HFFc6 (cell line): ENCODE measurements at places on chromosomes 16 and 17.

GRCh38 chr17:66893382-66893781 lies 58.5 kb downstream of the CACNG5 start:
- peak; percentile 2 for DNase-seq

GRCh38 chr16:11587643-11588247 lies 1.0 kb upstream of the LITAF start:
- DNase-seq: no peak

GRCh38 chr16:86727131-86727530 lies 148.8 kb downstream of the FOXL1 start:
- no peak for DNase-seq

DNA sequence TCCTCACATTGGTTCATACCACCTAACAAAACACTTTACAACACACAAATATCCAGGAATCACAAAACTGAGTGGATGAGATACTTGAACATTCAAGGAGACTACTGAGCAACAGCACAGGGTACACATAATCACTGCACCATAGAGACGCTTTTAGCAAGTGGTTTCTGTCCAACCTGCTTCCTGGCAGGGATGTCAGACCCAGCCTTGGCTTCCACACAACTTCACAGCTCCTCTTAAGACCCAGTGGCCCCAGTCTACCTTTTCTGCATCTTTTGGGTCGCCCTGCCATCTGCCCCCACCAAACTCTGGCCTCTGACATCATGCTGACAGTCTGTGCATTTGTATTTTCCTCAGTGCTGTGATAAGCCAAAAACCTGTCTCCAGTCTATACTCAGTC lies 5.9 kb upstream of the CORO6 start:
- no peak for DNase-seq

GRCh38 chr16:85955566-85955965 lies 56.6 kb downstream of the IRF8 start:
- no peak for DNase-seq

DNA sequence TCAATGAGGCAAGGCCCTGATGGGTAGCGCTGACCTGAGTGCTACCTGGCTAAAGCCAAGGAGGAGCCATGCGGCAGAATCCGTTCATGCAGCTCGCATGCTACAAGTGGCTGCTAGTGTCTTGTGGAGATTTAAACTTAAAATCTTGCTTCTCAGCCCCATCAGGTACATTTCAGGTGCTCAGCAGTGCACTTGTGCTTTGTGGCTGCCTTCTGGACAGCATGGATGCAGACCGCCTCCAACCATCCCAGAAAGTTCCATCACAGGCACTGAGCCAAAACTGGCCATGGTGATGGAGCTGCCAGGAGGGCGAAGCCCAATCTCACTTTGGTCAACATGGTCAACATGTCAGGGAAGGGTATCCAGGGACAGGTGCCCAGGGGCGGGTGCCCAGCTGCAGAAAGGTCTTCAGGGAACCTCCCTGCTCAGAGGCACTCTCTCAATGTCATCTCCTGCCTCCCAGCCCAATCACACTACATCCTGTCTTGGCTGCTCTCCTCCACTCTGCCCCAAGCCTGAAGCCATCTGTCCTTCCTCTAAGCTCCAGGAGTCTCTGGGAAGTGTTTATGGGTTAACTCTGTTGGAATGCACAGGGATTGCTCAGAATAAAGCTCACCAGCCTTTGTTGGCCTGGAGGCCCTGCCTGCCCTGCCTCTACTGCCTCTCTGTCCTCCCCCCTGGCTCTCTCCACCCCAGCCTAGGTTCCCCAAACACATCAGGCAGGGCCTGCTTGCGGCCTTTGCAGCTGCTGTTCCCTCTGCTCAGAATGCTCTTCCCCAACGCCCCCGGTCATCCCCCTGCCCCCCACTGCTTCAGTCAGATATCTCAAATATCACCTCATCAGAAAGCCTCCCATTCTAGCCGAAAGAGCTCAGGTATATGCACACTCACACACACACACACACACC lies 18.3 kb upstream of the TNFRSF13B start:
- peak; percentile 69 for DNase-seq

DNA sequence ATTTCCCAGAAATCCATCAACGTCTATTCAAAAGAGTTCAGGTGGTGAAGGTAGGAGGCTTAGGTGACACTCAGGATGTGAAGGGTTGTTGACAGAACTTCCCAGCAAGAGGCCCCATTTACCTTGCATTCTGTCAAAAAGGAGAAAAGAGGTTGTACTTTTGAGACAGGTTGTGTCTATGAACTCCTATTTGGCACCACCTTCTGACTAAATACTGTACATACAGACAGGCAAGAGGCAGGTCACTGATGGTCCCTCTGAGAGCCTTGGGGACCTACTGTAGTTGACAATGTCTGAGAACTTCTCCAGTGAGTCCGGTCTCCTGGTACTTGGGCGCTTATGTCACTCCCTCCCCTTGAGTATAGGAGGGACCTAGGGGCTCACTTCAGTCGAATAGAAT lies 479.3 kb upstream of the ZFHX3 start:
- no peak for DNase-seq

DNA sequence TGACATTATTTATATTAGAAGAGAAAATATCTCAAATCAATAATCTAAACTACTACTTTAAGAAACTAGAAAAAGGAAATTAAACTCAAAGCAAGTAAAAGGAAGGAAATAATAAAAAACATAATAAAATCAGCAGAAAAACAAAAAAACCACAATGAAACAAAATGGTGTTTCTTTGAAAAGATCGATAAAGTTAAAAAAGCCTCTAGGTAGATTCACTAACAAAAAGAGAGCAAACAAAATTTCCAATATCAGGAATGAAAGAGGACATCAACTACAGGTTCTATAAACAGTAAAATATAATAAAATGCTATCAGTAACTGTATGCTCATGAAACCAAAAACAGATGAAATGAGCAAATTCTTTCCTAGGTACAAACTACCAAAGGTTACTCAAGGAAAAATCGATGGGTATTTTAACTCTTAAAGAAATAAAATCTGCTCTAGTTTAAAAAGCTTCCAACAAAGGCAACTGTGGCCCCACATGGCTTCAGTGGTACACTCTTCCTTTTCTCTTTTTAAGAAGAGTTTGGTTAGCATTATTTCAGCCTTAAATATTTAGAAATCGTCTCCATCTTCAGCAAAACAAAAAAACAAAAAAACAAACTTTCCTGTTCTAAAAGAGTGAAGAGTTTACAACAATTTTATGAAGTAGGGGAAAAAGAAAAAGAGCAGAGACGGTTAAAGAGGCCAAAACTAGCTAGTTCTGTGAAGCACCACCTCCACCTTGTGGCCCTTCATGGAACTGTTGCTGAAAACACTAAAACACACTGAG lies 102.2 kb downstream of the TRIM37 start:
- peak; percentile 21 for DNase-seq

GRCh38 chr16:87190288-87191230 lies 126.6 kb downstream of the C16orf95 start:
- no peak for DNase-seq

- DNase-seq: no peak
Measured at GRCh38 chr16:80607204-80607603, 66.4 kb downstream of the DYNLRB2 start.

DNA sequence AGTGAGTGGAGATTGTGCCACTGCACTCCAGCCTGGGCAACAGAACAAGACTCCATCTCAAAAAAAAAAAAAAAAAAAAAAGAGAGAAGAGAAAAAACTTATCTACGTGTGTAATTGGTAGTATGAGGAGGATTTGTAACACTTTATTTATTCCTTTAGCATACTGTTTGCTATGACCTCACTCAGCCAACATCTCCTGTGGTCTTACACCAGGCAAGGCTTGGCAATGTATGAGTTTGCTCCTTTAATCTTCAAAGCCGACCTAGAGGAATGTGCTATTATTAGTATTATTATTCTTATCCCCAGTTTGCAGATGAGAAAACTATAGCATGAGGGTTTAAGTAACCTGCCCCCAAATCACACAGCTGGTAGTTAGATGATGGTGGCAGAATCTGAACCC lies 35.8 kb upstream of the HAPSTR1 start:
- peak; percentile 65 for DNase-seq

DNA sequence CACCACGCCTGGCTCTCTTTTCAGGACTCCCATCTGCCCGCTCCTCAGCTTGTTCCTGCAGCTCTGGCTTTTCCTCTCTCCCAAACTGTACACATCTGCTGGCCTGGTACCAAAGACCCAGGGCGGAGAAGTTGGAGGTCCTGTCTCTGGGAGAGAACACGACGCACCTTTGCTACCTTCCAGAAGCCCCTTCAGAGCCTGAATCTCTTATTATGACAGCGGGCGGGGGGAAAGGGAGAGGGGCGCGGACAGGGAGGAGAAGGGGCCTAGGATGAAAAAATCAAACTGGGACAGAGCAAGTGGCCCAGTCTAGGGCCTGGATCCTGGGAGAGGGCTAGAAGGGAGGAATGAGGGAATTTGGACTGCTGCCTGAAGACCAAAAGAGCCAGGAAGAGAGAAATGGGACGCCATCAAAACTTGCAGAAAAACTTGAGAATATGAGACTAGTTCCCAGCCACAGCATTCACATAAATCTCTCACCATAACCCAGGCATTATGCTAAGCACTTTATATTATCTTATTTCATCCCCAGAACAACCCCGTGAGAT lies 2.5 kb upstream of the PER1 start:
- DNase-seq: no peak

GRCh38 chr17:62987136-62987535 lies 21.1 kb downstream of the TANC2 start:
- no peak for DNase-seq

GRCh38 chr16:57284209-57284951 lies at the start of gene PLLP:
Gene PLLP (minus strand): TSS chr16:57284672. CDS start chr16:57284540, 132 bp downstream.
- DNase-seq: peak; percentile 2

DNA sequence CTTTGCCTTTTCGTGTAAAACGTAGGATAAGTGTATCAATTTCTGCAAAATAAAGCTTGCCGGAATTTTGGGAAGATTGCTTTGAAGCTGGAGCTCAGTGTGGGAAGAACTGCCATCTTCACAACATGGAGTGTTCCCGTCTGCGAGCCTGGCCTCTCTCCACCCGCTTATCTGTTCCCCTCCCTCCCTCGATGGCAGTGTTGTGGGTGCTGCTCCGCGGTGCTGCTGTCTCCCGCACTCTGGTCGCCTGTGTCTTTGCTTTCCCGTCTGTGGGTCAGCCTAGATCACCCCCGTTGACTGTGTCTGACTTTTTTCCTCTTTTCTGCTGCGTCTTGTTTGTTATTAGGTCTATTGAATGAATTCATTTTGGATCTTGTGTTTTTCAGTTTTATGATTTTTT lies 17.0 kb downstream of the ACSF3 start:
- DNase-seq: no peak

- DNase-seq: no peak
Measured at GRCh38 chr16:68274441-68274840, 10.1 kb downstream of the SLC7A6 start.

GRCh38 chr17:40952661-40953060 lies 14.1 kb downstream of the KRT39 start:
- DNase-seq: peak; percentile 85
